ENCODE measurements at places on chromosomes 16 and 17.

- peak; percentile 69 for DNase-seq
These were observed at the start of gene BRD7 for GRCh38 chr16:50368410-50369132. BRD7 (minus strand) TSS chr16:50368988; CDS start chr16:50368774, 214 bp downstream.

DNA sequence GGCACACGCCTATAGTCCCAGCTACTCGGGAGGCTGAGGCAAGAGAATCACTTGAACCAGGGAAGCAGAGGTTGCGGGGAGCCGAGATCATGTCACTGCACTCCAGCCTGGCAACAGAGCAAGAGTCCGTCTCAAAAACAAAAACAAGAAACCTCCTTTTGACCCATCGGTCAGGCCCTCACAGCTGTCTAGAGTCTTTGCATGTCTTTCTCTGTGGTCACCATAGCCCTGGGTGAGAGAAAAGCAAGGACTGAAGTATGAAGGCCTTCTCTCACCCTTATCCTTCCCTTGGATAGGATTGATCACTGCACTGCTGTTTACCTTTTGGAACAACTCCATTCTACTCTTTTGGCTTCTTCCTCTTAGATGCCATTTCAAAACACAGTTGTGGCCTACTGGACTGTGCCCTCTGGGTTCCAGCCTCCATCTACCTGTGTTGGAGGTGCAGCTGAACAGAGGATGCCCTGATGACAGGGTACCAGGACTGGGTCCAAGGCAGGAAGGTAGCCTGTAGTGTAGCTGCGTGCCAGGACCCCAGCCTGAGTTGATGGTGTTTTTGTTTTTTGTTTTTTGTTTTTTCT lies 37.1 kb downstream of the LDHD start:
- DNase-seq, result no peak

DNA sequence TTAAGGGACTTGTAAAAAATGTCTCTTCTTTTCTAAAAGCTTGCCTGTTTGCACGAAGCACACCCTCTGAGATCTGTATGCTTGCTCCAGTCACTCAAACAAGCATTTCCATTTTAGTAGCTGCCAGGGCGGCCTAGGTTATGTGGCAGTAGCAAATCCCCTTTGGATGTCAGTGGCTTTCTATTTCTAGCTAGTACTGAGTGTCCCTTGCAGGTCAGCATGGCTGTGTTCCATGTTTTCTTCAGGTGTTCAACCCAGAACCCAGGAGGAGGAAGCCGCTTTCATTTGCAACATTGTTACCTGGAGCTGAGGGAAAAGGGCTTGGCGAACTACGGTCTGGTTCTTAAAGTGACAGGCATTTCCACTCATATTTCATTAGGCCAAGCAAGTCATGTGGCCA lies 36.4 kb downstream of the FOXL1 start:
- DNase-seq, result no peak

- DNase-seq, result no peak
These were observed 19.2 kb downstream of the STRADA start for GRCh38 chr17:63722403-63722802.

DNA sequence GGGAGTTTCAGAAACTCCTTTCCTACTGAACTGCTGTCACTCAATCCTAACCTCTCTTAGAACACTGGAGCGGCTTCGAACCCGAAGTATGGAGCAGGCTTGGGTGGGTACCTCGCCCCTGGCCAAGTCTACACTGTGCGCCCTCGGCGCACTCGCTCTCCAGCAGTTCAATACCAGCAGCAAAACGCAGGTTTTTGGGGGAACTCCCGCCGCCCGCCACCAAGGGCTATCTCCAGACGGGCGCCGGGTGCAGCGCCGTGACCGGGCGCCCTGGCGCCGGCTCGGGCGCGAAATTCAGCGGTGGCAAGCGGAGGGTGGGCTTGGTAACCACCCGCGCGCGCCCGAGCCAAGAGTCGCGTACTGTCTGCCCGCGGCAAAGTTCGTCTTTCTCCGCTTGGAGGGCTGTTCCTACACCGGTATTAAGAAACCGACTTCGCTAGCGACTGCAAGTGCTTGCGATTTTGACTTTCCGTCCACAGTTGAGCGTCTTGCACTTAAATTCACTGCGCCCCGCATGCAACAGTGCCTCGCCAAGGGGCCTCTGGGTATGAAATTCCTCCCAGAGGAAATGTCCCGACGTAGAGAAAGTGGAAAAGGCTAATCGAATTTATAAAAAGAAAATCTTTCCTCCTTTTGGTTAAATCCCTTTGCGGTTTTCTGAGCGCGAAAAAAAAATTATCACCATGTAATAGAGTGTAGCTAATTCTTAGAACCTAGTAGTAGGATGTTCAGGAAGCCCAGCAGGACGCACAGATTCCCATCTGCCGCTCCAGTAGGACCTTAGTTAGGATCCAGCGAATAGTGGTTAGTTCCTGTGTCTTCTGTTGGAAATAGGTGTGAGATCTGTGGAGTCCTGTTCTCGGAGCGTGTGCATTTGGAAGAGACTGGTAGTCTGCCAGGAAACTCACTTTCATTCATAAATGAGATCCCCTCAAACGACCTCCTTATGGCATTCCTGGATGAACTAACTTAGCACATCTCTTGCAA lies 5.0 kb upstream of the SALL1 start:
- peak; percentile 60 for DNase-seq

- DNase-seq, result no peak
These were observed 64.4 kb downstream of the ABCC1 start for GRCh38 chr16:16013812-16014211.

GRCh38 chr16:89393738-89394406 lies 96.5 kb downstream of the ANKRD11 start:
- no peak for DNase-seq

GRCh38 chr17:44438636-44439035 lies 49.2 kb upstream of the ITGA2B start:
- no peak for DNase-seq

DNA sequence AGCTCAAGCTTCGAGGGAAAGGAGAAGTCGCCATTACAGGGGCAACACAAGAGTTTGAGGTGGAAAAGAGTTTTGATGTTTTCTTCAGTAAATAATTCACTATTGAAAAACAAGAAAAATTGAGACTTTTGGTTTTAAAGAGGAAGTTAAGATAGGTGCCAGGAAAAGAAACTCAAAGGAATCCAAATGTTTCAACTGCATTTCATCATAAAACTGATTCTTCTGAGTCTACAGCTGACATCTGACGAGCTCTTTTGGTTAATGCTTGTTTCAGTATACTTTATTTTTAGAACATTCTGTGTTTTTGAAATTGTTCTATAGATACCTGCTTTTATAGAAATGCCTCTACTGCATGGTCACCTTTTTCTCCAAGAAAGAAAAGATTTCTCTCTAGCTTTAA lies 54.0 kb downstream of the ERN1 start:
- peak; percentile 50 for DNase-seq

DNA sequence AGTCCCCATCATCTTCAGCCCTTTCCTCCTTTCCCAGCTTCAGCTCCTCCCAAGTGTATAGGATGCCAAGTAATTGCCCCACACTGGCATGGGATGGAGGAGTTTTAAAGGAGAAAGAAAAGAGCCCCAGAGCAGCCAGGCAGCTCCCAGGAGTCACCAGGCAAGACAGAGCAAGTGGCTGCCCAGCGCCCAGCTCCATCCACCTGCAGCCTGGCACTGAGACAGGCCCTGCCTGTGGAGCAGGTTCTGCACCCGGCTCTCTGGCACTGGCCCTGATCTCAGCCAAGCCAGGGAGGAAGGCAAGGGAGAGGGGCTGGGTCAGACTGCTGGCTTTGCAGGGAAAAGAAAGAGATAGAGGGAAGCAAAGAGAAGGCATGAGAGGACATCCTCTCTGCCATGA lies 21.7 kb downstream of the FOXN1 start:
- no peak for DNase-seq

GRCh38 chr17:17736205-17737183 lies 55.2 kb downstream of the RAI1 start:
- peak; percentile 64 for DNase-seq

DNA sequence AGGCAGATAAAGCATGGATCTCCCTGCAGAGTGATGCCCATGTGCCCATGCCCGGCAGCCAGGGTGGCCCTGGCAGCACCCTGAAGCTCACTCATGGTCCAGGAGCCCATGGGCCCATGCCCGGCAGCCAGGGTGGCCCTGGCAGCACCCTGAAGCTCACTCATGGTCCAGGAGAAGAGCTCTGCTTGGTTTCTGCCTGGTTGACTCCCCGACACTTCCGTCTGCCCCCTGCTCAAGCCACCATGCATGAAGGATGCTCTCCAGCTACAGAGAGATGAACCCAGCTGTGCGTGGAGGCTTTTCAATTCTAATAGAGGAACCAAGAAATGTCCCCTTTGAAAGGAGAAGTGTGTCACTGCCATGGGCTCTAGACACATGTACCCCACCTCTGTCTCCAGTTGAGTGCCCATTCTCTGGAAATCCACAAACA lies 8.7 kb downstream of the CCL17 start:
- DNase-seq, result no peak

GRCh38 chr16:29237971-29238370 lies 168.5 kb downstream of the NPIPB11 start:
- DNase-seq, result no peak

DNA sequence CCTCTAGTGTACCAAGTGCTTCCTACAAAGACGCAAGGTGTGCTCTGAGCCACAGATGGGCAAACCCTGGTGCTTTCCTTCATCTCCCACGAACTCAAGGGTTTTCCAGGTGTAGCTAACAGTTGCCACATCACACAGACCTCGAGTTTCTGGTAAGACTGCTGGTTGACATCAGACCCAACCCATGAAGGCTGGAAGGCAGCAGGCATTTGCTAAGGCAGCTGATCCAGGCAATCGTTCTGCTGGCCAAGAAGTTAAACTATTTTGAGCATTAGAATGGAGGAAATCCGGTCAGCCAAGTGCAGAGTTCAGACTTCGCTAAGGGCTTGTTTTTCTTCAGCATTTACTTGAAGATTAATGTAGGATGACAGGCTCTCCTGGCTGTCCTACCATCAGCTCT lies 11.5 kb downstream of the HAS3 start:
- no peak for DNase-seq

DNA sequence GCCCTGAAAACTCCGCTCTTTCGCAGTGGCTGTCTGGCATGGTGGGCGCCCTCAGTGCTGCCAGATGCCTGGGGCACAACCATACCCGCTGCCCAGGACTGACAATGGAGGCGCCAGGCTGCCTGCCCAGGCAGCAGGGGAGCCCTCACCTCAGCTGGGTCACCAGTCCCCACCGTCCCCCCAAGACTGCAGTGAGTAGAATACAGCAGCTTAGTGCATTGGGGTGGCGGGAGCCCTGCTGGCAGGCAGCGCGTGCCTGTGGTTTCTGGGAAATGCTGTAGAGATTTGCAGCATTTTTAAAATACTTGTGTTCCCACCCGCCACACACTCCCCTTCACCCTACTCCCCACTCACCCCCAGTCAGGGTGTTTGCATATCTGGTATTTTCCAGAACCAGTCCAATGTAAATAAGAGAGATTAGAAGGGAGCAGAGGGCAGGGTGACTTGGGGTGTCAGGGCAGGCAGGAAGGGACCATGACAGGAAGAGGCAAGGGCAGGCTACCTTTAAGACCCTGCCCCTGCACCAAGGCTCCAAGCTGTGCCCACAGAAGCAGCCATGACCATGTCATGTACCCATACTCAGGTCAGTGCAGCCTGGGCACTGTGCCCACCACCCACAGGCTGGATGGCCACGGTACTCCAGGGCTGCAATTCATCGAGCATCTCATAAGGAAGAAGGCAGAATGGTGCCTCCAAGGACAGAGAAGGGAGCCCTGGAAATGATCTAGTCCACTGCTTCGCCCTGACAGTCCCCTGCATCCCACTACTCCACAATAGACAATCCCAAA lies 21.5 kb downstream of the MYO18A start:
- peak; percentile 82 for DNase-seq

GRCh38 chr16:28183484-28183883 lies 28.3 kb downstream of the XPO6 start:
- DNase-seq, result no peak

- DNase-seq, result peak; percentile 31
These were observed 1.7 kb downstream of the RPH3AL start for GRCh38 chr17:350706-351448.

DNA sequence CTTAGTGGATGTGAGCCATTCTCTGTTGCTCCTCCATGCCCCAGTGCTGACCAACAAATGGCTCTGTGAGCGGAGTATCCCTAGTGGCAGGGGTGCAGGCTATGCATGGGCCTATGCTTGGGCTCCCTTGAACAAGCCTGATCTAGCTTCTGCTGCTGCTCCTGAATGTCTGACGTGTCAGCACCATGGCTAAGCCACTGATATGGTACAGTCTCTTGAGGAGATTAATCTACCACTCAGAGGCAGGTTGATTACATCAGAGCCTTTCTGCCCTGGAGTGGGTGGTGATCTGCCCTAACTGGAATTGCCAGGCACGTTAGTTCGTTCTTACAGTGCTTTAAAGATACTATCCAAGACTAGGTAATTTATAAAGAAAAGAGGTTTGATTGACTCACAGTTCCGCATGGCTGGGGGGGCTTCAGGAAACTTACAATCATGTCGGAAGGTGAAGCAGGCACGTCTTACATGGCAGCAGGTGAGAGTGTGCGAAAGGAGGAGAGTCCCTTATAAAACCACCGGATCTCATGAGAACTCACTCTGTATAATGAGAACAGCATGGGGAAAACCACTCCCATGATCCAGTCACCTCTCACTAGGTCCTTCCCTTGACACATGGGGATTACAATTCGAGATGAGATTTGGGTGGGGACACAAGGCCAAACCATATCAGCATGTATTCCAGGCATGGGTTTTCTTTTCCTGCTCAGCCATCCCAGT lies 41.5 kb upstream of the B4GALNT2 start:
- no peak for DNase-seq

DNA sequence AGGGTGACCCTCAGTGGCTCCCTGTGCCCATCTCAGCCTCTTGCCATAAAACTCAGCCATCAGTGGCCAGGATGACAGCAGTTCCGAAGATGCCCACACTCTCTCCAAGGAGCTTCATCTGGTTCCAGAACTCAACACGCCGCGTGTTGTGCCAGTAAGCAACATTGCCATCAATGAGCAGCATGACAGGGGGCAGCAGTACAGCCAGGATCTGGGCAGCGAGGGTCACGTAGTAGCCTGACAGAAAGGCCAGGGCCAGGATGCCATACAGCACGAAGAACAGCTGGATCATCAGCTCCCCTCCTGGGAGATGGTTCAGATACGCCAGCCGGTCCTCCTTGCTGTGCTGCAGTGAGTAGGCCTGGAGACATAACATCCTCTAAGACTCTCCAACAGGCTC lies 2.9 kb downstream of the TMEM101 start:
- DNase-seq, result no peak

DNA sequence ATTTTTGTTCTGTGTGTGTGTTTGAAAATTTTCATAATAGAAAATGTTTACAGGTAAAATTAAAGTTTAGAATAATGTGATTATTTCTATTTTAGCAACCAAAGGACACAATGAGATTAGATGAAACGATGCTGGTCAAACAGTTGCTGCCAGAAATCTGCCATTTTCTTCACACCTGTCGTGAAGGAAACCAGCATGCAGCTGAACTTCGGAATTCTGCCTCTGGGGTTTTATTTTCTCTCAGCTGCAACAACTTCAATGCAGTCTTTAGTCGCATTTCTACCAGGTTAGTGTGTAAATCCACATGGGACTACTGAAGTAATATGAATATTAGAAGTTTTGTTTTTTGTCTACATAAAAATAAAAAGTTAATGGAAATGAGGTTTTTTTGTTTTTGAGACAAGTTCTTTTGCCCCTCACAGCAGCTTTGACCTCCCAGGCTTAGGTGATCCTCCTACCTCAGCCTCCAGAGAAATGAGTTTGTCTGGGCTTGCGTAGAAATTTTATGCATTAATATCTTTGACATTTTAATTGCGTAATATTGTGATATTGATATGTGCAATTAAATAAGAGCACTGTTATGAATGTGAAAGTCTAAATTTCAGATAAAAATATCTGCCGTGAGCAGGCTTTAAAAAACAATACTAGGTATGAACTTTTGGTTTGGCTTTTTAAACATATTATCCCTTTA lies 68.5 kb downstream of the NF1 start:
- no peak for DNase-seq

Measured in fibroblast of skin of abdomen (primary cell).